ENCODE measurements at places on chromosomes 7 and 10.

- DNase-seq: peak; percentile 97
Observed at GRCh38 chr10:101353692-101354327, at the start of gene BTRC. BTRC (plus strand) TSS chr10:101354165; CDS start chr10:101354181, 16 bp downstream.

DNA sequence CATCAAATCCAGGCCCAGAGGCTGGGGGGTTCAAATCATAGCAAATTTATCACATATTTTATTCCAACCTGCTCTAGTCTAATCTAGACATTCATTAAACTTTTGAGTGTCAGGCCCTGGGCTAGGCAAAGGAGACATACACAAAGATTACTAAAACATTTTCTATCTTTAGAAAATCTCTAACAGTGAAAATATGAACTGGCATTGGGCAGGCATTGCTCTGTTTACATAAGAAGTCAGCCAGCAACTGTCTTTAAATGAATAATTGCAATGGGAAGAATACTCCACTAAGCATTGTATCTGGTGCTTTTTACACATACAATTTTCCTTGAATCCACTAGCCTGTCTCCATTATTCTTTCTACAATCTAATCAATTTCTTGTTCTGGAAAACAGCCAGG is 222.5 kb upstream of the LRRN3 start:
- no peak for DNase-seq

DNA sequence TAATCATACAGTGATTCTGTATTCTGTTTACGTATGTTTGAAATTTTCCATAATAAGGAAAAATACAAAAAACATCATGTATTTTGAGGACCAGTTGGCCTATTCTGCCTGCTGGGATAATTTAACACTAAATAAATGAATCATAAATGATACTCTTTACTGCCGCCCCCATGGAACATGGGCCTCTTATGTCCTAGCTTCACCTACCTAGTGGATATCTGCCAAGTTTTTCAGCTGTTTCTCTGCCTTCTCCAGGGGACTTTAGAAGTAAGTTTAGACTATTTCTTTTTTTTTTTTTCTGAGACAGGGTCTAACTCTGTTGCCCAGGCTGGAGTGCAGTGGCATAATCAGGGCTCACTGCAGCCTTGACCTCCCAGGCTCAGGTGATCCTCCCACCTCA is 10.4 kb downstream of the NFE2L3 start:
- no peak for DNase-seq

- no peak for DNase-seq
Observed at GRCh38 chr10:17092986-17093803, 36.4 kb downstream of the CUBN start.

DNA sequence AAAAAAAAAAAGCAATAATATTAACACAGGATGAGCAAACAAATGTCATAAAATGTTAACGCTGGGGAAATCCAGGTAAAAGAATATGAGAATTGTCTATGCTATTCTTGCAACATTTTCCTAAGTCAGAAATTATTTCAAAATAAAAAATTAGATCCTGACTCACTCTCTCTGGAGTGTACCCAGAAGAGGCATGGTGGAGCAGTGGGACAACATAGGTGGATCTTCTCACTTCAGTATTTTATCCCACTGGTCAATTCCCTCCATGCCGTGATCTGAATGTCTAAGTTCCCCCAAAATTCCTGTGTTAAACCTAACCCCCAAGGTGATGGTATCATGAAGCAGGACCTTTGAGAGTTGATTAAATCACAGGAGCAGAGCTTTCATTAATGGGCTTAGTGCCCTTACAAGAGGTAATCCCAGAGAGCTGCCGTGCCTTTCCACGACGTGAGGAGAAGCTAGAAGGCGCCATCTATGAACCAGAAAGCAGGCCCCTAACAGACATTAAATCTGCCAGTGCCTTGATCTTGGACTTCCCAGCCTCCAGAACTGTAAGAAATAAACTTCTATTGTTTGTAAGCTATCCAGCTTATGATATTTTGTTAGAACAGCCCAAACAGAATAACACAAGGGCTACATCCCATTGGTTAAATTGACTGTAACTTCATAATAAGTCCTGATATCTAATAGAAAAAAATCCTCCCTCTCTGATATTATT is 35.2 kb downstream of the USP6NL start:
- DNase-seq: no peak

DNA sequence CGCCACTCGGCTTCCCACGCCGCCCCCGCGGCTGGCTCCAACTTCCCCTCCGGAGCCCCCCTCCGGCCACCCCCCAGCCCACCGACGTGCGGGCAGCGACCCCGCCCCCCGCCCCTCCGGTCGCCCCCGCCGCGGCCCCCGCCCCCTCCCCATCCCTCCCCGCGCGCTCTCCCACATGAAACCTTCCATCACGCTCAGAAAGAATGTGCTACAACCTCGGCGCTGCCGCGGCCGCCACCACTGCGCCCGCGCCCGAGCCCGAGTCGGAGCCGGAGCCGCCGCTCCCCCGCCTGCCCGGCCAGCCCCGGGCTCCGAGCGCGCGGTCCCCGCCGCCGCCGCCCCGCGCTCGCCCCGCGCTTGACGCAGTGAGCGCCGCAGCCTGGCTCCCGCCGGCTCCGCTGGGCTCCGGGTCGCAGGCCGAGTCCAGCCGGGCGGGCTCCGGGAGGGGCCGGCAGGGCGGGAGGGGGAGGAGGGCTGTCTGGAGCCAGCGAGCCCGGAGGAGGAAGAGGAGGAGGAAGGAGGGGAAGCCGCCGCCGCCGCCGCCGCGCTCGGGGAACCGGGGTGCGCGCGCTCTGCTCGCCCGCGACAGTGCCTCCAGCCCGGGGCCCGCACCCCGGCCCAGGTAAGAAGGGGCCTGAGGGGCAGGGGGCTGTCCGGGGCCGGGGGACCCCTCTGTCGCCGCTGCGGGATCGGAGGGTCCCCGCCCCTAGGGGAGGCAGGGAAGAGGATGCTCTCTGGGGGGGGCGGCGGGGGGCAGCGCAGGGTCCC is 4.3 kb upstream of the ELFN1 start:
- DNase-seq: no peak

DNA sequence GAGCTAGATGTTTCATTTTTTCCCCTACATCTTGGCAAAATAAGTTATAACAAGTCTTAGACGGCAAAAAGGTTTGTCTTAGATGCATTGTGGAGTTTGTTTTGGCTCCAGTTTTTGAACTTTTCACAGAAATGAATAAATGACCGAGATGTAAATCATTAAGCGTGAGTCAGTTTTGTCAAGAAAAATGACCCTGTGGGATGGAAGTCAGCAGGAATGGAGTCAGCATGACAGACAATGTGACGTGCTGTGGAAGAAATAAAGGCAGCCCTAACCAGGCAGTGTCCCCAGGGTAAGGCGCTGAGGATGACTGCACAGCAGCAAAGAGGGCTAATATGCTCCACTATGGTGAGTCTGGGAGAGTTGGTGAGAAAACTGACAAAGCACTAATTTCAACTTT is 163.2 kb downstream of the NOC3L start:
- no peak for DNase-seq

DNA sequence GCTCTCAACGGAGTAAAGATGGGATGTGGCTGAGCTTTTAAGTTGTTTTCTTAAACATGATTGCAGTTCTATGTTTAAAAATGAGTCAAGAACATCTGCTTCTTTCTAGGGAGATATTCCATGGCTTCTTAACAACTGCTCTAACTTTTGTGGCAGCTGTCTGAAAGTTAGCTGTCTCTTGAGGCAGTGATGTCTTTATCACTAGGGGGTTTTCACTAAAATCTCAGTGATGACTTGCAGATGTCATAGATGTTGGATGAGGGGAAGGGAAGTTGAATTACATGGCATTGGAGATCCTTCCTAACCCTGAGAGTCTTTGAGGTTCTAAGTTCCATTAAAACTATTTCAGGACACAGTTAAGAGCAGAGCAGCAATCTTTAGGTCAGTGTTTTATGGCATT is 43.5 kb downstream of the PRKG1 start:
- DNase-seq: no peak

DNA sequence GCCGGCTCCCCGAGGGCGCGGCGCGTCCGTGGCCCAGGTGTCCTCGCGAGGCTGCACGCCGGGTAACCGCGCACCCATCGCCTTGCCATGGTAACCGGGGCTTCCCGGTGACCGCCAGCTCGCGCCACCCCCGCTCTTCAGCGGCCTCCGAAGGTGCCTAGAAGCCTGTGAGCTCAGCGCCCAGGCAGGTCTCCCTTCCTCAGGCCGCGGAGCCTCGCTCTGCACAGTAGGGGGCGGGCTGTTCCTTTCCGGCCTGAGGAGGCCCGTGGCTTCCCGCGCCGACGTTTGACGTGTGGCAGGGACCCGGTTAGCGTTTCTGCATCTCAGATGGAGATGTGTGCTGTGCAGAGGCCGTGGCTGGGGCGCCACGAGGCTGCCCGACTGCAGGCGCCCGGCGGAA is 117.1 kb downstream of the DYNC2I1 start:
- DNase-seq: no peak

DNA sequence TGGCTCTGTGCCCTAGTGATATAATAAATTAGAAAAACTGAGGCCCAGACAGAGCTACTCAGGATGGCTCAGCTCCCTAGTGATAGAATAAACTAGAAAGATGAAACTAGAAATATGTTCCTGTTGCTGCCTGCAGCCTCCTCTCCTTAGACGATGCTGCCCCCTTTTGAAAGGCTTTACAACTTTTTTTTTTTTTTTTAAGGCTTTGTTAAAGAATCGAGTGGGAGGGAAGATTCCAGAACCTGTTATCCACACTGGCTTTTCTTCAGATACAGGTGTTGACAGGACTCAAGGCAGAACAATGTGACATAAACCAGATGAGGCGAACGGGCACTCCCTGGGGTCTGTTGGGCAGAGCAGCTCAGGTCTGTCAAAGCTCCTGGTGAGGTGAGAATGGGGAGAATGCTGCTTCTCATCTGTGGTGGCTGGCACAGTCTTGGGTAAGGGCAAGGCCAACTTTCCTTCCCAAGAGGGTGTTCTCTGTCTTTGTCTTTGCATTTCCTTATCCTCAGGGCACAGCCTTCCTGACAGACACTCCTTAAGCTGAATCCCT is 175.1 kb downstream of the COBL start:
- no peak for DNase-seq

- no peak for DNase-seq
Observed at GRCh38 chr10:93146336-93146735, 72.6 kb downstream of the CYP26A1 start.

GRCh38 chr7:30479202-30480120 is 877 bp upstream of the NOD1 start:
- DNase-seq: no peak

DNA sequence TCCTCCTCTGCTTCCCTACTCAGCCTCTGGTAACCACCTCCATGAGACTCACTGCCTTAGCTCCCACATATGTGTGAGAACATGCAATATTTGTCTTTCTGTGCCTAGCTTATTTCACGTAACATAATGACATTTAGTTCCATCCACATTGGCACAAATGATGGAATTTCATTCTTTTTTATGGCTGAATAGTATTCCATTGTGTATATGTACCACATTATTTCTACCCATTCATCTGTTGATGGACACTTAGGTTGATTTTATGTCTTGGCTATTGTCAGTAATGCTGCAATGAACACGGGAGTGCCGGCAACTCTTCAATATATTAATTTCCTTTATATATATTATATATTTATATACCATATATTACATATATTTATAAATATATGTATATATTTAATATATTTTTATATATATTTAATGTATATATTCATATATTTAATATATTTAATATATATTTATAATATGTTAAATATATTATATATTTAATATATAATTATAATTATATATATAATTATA is 1046.9 kb downstream of the DNAJB9 start:
- DNase-seq: no peak

- no peak for DNase-seq
Observed at GRCh38 chr10:63964406-63964805, 443.2 kb downstream of the REEP3 start.

DNA sequence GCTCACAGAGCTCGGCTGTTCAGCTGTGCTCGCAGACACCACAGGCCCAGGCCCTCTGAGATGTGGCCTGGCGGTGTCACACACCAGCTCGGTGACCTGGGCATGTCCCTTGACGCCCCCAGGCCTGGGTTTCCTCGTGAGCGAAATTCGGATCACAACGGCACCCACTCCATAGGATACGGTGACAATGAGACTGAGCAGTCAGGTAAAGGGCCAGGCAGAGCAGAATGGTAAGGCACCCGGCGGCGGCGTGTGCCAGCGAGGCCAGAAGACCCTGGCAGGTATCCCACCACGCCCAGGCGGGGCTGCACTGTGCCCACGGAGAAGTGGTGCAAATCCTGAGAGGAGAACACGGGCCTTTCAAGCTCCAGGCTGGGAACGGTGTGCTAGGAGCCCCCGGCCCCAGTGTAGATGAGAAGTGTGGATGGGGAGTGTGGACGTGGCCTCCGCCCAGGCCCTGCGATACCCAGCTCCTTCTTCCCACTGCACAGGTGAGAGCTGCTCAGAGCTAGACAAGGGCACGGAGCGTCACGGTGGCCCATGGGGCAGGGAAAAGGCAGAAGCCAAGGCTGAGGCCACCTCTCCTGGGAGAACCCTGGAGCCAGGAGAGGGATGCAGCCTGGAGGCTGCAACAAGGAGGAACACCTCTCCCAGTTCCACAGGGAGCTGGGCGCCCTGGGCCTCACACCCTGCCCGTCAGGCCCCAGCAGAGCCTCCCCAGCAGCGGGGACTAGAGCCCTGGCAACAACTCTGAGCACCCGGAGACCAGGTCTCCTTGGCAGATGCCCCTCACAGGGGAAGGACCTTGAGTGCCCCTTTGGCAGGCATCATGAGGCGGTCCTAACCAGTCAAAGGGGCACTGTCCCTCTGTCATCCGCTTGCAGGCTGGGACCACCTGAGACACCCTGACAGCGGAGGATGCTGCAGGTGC is 219.1 kb downstream of the MAD1L1 start:
- DNase-seq: no peak

DNA sequence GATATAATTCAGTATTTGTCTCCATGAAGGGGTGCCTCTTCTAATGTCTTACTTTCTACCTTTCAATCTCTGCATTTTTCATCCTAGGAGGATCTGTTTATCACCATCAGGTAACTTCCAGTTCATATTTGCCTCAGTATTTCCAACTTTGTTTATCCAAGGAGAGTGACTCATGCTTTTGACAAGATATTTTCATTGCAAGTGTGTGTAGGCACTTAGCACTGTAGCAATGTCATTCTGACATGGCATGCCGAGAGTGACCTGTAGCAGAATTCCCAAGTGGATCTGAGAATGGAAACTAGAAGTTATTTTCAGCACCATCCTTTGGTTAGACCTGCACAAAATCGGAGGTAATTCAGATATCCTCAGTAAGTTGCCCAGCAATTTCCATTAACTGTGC is 129.9 kb downstream of the INHBA start:
- DNase-seq: no peak
